ENCODE measurements at places on chromosomes 16 and 17.

DNA sequence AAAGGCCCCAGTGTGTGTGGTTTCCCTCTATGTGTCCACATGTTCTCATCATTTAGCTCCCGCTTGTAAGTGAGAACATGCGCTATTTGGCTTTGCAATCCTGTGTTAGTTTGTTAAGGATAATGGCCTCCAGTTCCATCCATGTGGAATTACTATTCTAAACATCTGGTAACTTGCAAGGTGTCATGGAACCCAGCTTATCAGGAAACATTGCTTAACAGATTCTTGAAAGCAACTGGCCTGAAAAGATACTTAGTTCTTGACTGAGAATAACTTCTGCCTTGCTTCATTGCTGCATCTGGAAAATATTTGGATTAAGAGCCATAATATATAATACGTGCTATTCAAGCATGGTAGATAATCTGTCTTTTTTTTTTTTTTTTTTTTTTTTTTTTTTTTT, 27.8 kb downstream of the PAFAH1B1 start:
- DNase-seq: no peak

- peak; percentile 57 for DNase-seq
These were observed 6.6 kb downstream of the PHB1 start for GRCh38 chr17:49407981-49408501.

GRCh38 chr16:67389911-67390815, 3.1 kb downstream of the TPPP3 start:
- no peak for DNase-seq

- peak; percentile 85 for DNase-seq
These were observed 2.4 kb downstream of the SERPINF1 start for GRCh38 chr17:1764284-1764683.

- no peak for DNase-seq
These were observed 53.7 kb upstream of the RPL38 start for GRCh38 chr17:74149597-74150427.

DNA sequence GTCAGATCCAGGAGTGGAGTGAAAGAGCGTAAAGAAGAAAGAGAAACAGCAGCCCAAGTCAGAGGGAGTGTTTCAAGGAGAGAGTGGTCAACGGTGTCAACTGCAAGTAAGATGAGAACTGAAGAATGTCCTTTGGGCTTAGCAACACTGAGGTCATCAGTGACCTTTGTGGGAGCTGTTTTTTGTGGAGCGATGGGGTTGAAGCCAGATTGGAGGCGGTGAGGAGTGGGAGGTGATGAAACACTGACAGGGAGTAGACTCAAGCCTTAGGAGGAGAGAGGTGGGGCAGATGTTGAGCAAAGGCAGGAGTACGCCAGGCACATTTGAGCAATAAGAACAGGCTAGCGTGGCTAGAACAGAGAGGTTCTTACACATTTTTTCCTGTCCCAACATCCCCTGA, 103.7 kb upstream of the GNAO1 start:
- no peak for DNase-seq

DNA sequence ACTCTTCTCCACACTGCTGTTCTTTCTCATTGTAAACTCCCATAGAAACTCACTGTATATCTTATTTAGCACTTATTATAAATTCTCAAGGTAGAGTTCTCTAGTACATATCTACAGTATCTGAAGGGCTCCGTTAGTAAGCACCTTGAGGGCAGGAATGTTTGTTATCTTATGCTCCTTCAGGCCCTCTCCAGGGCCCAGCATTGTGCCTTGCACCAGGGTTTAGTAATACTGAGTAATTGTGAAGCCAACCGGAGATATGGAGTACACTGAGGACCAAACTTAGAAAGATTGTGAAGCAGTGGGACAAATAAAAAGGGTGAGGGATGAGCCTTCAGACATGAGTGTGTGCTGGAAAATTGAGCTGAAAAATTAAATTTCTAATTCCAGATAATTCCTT, 26.4 kb downstream of the RNF43 start:
- DNase-seq: no peak

DNA sequence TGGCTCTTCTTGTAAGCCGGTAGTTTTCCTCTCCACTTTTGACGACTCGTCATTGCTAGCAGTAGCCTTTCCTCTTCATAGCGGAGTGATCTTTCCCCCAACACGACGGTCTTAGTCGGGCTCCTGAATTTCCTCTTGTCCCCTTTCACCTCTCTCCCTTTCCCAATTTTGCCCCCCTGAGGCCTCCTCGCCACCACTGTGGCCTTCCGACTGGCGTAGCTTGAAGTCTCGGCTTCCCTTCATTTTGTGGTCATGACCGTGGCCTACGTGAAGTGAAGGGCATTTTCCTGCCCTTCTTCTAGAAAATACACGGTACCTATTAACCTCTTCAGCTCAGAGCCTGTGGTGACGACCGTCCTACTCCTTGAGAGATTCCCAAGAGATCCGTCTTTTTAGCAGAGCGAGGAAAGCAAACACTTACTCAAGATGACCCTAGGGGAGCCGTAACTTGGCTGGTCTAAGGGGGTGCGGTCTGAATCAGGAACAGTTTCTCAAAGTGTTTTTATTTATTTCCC, 787 bp downstream of the PRKAR1A start:
- DNase-seq: peak; percentile 56

DNA sequence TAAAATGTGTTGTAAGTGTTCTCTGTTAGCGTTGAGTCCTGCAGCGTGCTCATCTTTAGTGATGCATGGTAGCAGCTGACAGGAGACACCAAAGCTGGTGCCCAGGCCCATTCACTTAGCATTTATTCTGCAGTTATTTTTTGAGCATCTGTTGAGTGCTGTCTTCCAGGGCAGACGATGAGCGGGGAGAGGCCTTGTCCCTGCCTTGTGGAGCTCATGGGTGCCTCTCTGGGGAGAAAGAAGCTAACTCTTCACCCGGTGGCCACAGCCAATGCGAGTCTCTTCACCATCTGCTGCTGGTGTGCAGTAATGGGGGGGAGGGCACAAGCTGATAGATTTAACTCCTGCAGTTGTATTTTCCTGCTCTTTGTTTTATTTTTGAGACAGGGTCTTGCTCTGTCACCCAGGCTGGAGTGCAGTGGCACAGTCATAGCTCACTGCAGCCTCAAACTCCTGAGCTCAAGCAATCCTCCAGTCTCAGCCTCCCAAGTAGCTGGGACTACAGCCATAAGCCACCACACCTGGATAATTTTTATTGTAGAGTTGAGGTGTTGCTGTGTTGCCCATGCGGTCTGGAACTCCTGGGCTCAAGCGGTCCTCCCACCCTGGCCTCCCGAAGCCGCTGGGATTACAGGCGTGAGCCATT, 30.5 kb downstream of the GPT2 start:
- DNase-seq: no peak

- no peak for DNase-seq
These were observed 29.9 kb downstream of the PEMT start for GRCh38 chr17:17561408-17562145.

- DNase-seq: peak; percentile 56
These were observed 178.6 kb upstream of the TNRC6C start for GRCh38 chr17:77779711-77780539.

GRCh38 chr17:2786176-2786881, 9.9 kb upstream of the RAP1GAP2 start:
- DNase-seq: peak; percentile 74

DNA sequence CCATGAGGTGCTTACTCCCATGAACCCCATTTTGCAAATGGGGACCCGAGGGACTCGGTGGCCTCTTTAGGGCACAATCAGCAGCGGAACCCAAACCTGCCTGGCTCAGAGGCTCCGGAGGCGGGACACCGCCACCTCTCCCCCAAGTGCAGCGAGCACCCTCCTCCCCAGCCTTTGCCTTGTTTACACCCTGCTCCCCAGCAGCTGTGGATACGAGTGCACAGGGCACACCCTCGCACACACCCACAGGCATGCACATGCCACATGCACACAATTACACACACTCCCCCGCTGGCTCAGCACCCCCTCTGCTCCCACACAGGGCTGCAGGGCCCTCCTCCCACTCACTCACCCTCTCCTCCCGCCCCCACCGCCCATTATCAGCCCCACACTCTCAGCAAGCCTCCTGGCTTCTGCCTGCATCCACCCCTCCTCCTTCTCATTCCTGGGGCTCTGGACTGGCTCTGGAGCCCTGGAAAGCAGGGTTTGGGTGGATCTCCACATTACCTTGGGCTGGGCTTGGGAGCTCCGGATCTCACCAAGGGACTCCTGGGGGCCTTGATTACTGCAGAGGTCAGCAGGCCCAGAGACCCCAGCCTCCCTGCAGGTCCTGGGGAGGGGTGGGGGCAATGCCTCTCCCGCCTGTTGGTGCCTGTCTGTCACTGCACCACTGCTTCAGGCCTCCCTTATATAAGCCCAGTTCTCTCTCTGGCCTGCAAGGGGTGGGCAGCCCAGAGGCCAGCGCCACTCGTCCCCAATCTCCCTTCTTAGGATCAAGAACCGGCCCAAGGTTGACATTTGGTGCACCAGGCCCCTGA, 6.4 kb downstream of the PDK2 start:
- peak; percentile 57 for DNase-seq

DNA sequence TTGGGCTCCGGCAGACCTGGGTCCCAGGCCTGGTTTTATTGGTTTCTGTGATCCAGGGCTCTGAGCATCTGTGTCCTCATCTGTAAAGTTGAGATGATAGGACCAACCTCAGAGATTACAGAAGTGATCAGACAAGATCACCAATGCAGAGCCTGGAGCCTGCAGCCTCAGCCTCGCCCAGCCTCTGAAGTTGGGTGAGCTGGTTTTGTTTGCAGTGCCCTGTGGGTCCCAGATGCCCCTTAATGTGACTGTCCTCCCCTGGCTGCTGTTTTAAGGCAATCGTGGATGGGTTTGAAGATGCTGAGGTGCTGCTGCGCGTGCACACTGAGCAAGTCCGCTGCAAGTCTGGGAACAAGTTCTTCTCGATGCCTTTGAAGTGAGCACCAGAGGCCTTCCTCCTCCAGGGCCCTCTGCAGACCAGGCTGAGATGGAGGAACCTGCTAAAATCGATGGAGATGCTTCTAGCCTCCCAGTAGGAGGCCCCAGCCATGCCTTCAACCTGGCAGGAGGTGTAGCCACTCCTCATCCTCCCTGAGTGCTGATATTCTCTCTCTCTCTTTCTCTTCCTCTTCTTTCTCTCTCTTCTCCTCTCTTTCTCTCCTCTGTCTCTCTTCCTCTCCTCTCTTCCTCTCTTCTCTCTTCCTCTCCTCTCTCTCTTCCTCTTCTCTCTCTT, 5.6 kb upstream of the MMP15 start:
- no peak for DNase-seq

- DNase-seq: no peak
These were observed 60.1 kb upstream of the NUDT7 start for GRCh38 chr16:77662246-77662645.

- DNase-seq: no peak
These were observed 20.7 kb downstream of the MMP15 start for GRCh38 chr16:58046054-58046881.

GRCh38 chr17:40355123-40355803, 9.3 kb downstream of the GJD3 start:
- peak; percentile 55 for DNase-seq

DNA sequence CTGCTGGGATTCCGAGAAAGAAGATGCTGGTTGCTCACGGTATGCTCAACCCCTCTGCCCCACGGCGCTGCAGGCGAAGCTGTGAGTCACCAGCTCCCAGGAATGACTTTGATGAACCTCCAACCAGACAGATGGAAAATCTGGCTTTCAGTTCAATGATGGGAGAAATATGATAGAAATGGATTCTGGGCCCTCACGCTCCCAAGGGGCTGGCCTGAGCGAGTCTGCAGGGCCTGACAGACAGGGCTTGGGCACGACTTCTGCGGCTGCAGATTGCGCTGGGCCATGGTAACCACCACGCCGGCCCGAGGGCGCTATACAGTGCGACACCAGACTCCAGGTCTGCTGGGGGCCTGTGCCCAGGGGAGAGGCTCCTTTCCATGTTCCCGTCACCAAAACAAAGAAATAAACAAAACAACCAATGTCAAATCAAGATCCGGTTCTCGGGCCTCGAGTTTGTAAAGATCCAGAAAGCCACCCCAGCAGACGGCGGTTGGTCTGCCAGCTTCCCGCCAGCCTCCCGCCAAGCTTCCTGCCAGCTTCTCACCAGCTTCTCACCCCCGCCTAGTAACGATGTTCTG, 11.1 kb upstream of the ABR start:
- peak; percentile 73 for DNase-seq

- no peak for DNase-seq
These were observed 30.2 kb downstream of the SPNS3 start for GRCh38 chr17:4463818-4464476.

GRCh38 chr17:5485270-5486205, at the start of gene DERL2:
Gene DERL2 (minus strand): TSS chr17:5486178. CDS start chr17:5486161, 17 bp downstream.
- DNase-seq: no peak

GRCh38 chr17:17946093-17946492, 26.1 kb downstream of the TOM1L2 start:
- no peak for DNase-seq

DNA sequence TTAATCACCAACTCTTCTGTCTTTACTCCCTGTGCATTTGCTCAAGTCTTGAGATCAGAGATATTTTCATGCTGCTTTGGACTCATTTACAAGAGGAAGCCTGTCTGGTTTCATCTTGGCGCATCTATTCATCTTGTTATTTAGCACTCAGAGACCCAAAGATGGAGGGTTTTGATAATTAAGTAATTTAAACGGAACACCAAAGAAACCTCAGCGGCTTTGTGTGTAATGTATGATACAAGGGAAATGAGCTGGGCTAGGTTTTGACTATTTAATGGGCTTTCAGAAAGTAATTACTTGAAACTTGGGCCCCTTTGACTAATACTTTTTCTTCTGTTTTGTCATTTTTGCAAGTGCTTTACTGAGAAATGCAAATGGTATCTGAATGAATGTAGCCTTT, 66.2 kb upstream of the CACNG3 start:
- DNase-seq: no peak

DNA sequence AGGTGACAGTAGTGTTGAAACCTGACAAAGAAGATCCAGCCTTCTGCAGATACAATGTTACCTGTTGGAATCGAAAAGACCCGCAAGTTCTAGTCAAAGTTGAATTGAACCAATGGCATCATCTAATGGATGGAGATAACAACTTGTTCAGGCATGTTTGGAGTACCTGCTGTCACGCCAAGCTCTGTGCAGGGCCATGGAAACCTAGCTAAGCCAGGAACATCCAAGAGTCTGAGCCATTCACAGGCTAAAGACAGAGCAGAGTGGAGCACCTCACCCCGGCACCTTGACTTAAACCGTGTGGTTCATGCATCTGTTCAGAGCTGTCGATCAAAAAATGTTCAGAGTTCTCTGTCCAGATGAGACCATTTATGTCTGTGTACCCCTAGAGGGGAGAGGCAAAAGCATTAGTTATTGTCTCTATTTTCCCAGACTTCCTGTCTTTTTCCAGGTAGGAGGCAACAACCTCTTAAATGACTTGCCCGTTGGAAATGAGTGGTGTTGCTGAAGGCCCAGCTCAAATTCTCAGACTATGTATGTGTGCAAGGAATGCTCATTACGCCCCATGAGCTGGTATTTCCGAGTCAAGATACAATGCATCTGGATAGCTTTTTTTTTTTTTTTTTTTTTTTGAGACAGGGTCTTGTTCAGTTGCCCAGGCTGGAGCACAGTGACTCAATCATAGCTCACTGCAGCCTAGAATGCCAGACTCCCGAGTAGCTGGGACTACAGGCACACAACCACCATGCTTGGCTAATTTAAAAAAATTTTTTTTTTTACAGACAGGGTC, 44.9 kb upstream of the XYLT1 start:
- peak; percentile 96 for DNase-seq

All from EH (cell line).